Endothelial cell (in vitro differentiated cells): ENCODE measurements at places on chromosomes 11 and 22.

- H3K4me1 ChIP-seq, result no peaks in the 10 kb centered on the region
- no peak overlapping the region for H3K27ac ChIP-seq
- H3K36me3 ChIP-seq, result no peaks in the 10 kb centered on the region
- H3K4me3 ChIP-seq, result no peak overlapping the region
- no peaks in the 10 kb centered on the region for H3K27me3 ChIP-seq
Measured at GRCh38 chr11:108527382-108527781, 29.2 kb upstream of the POGLUT3 start.

DNA sequence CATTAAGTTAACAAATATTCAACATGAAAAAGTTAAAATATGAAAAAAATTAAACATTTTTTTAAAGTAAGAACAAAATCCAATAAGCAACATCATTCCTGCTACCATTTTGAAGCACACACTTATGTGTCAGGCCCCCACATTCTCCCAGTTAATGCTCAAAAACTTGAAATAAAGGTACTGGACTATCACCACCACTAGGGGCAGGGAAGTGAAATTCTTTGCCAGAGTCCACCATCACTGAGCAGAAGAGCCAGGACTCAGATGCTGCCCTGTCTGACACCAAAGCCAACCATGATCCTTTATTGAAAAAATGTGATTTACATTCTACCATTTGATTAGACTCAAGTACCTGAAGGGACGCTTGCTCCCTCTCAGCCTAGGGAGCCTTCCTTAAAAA lies 39.1 kb downstream of the PITPNB start:
- no peaks in the 10 kb centered on the region for H3K4me1 ChIP-seq
- peak; percentile 48 for DNase-seq
- H3K27me3 ChIP-seq, result no peaks in the 10 kb centered on the region
- no peaks in the 10 kb centered on the region for H3K36me3 ChIP-seq
- H3K27ac ChIP-seq, result no peak overlapping the region

GRCh38 chr11:17594686-17595192 lies 47.7 kb downstream of the OTOG start:
- H3K27ac ChIP-seq, result no peak overlapping the region
- no peak for DNase-seq
- no peak overlapping the region for H3K4me3 ChIP-seq
- no peaks in the 10 kb centered on the region for H3K36me3 ChIP-seq
- H3K27me3 ChIP-seq, result peaks cover 3% of the 10 kb centered on the region

GRCh38 chr11:86244063-86244521 lies 461 bp upstream of the EED start:
- no peaks in the 10 kb centered on the region for H3K27me3 ChIP-seq
- no peaks in the 10 kb centered on the region for H3K36me3 ChIP-seq
- H3K4me3 ChIP-seq, result no peak overlapping the region

DNA sequence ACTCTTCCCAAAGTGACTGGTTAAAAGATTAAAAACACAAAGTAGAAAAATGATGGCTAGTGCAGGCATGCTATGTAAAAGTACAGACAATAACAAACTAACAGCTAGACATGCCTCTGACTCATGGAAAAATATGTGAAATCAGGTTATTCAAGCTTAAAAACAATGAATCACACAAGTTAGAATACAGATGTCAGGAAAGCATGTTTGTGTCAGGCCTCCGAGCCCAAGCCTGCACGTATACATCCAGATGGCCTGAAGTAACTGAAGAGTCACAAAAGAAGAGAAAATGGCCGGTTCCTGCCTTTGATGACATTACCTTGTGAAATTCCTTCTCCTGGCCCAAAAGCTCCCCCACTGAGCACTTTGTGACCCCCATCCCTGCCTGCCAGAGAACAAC lies 110.1 kb downstream of the NOX4 start:
- H3K27me3 ChIP-seq, result peaks cover 2% of the 10 kb centered on the region
- no peak overlapping the region for H3K27ac ChIP-seq
- no peak overlapping the region for H3K4me3 ChIP-seq
- peaks cover 25% of the 10 kb centered on the region for H3K4me1 ChIP-seq
- H3K36me3 ChIP-seq, result peaks cover 17% of the 10 kb centered on the region

DNA sequence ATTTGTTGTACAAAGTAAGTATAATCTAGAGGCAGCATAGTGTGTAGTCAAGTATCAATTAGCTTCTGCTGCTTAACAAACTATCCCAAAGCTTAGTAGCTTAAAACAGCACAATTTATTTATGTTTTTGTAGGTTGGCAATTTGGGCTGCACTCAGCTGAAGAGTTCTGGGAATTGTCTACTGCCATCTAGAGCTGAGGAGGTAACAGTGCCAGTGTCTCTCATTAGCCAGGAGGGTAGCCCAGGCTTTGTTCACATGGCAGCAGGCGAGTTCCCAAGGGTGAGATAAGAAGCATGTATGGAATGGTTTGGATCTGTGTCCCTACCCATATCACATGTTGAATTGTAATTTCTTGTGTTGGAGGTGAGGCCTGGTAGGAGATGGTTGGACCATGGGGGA lies 45.8 kb upstream of the SLN start:
- H3K27me3 ChIP-seq, result no peaks in the 10 kb centered on the region
- no peaks in the 10 kb centered on the region for H3K4me1 ChIP-seq
- no peaks in the 10 kb centered on the region for H3K36me3 ChIP-seq
- no peak overlapping the region for H3K27ac ChIP-seq
